ENCODE measurements at places on chromosomes 4 and X.

DNA sequence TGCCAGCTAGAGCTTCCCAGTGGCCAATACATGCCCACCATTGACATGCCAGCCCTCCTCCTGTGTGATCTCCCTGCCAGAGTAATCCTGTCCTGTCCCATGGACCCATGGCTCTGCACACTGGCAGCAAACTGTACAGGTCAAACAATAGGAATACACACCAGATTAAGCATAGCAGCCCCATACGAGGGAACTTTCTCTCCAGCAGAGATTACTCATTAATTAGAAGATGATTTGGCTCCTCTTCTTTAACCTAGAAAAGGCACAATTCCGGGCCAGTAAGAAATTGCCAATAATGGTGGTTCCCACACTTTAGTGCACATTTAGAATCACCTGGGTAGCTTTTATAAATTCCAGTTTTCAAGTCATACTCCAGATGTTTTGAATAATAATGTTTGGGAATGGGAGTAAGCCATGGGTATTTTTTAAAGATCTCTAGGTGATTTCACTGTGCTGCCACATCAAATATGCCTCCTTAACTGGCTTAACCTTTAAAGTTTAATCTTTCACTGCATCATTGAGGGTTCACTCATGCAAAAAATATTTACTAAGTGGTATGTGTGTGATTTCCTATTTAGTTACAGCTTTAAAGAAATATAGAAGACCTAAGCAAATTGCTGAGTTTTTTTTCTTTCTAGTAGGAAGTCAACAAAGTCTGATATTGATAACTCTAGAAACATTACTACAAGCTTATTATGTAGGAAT, 277.6 kb upstream of the NWD2 start:
- no peaks in the 10 kb centered on the region for H3K27me3 ChIP-seq
- H3K36me3 ChIP-seq: no peaks in the 10 kb centered on the region
- H3K4me1 ChIP-seq: no peaks in the 10 kb centered on the region
- DNase-seq: no peak

GRCh38 chrX:68203646-68204045, 229.6 kb downstream of the OPHN1 start:
- H3K27me3 ChIP-seq: peaks cover 6% of the 10 kb centered on the region
- H3K4me3 ChIP-seq: no peak overlapping the region
- no peak overlapping the region for H3K27ac ChIP-seq
- H3K36me3 ChIP-seq: no peaks in the 10 kb centered on the region
- H3K4me1 ChIP-seq: no peaks in the 10 kb centered on the region

DNA sequence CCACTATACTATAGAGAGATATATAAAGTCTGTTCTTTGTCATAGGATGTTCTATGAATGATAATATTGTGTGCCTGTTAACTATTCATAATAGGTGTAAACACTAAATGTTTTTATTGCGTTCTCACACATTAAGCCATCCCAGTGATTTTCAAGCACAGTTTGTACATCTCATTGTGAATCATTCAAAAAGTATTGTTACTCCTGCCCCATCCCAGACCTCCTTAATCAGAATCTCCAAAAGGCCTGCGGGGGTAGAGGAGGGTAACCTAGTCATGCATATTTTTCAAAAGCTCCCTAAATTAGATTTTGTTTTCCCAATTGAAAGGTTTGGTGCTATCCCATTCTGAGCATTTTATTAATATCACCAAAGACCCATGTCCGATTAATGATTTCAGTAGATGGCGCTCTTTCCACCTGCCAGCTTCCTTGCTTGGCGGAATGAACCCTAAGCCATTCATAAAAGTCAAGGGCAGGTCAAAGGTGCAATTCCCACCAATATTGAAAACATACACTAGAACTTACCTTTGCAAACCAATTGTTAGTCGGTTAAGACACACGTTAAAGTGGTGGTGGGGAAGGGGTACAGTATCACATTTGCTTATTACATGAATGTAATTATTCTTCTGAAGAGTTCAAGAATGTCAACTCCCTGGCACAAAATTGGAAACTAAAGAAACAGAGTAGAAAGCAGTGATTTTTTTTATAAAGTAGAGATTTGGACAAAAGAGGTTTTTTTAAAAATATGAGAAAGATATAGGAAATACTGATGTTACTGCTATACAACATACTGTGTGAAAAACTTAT, 5.8 kb upstream of the TET2 start:
- no peaks in the 10 kb centered on the region for H3K36me3 ChIP-seq
- H3K4me3 ChIP-seq: no peak overlapping the region
- H3K27me3 ChIP-seq: no peaks in the 10 kb centered on the region
- no peak for DNase-seq

DNA sequence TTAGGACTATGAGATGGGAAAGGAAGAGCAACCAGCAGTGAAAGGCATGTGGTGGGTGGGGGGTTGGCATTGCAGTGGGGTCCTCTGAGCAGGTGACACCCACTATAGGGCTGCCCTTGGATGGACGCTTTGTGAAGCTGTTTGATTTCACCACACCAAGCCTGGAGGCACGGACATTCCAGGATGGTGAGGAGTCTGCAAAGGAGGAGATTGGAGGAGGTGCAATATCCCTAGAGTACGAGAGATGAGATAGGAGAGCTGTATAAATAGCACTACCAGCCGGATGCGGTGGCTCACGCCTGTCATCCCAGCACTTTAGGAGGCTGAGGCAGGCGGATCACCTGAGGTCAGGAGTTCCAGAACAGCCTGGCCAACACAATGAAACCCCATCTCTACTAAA, 42.3 kb downstream of the SHOX start:
- H3K27ac ChIP-seq: no peak overlapping the region
- no peaks in the 10 kb centered on the region for H3K27me3 ChIP-seq
- DNase-seq: peak; percentile 44
- H3K4me3 ChIP-seq: no peak overlapping the region
- no peaks in the 10 kb centered on the region for H3K4me1 ChIP-seq
- no peaks in the 10 kb centered on the region for H3K36me3 ChIP-seq

- DNase-seq: no peak
- no peaks in the 10 kb centered on the region for H3K4me1 ChIP-seq
- no peak overlapping the region for H3K27ac ChIP-seq
- H3K27me3 ChIP-seq: no peaks in the 10 kb centered on the region
Observed at GRCh38 chr4:169583563-169583962, 28.8 kb downstream of the NEK1 start.

DNA sequence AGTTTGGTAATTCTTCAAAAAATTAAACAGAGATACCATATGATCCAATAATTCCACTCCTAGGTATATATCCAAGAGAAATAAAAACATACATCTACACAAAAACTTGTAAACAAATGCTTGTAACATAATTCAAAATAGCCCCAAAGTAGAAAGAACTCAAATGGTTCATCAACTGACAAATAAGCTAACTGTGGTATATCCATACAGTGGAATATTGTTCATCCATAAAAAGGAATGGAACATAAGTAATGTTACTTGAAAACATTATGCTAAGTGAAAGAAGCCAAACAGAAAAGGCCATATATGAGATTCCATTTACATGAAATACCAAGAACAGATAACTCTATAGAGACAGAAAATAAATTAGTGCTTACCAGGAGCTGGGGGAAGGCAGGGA, 13.4 kb downstream of the RBBP7 start:
- H3K4me1 ChIP-seq: no peaks in the 10 kb centered on the region
- no peak overlapping the region for H3K27ac ChIP-seq
- H3K36me3 ChIP-seq: peaks cover 47% of the 10 kb centered on the region

GRCh38 chr4:81756973-81757372, 285.3 kb upstream of the RASGEF1B start:
- no peaks in the 10 kb centered on the region for H3K27me3 ChIP-seq
- H3K27ac ChIP-seq: no peak overlapping the region
- DNase-seq: no peak
- H3K4me3 ChIP-seq: no peak overlapping the region
- H3K36me3 ChIP-seq: no peaks in the 10 kb centered on the region
- no peaks in the 10 kb centered on the region for H3K4me1 ChIP-seq

- H3K27me3 ChIP-seq: no peaks in the 10 kb centered on the region
- no peaks in the 10 kb centered on the region for H3K36me3 ChIP-seq
- DNase-seq: no peak
- no peak overlapping the region for H3K27ac ChIP-seq
- H3K4me3 ChIP-seq: no peak overlapping the region
Observed at GRCh38 chrX:100915562-100915961, 13.2 kb downstream of the XKRX start.

DNA sequence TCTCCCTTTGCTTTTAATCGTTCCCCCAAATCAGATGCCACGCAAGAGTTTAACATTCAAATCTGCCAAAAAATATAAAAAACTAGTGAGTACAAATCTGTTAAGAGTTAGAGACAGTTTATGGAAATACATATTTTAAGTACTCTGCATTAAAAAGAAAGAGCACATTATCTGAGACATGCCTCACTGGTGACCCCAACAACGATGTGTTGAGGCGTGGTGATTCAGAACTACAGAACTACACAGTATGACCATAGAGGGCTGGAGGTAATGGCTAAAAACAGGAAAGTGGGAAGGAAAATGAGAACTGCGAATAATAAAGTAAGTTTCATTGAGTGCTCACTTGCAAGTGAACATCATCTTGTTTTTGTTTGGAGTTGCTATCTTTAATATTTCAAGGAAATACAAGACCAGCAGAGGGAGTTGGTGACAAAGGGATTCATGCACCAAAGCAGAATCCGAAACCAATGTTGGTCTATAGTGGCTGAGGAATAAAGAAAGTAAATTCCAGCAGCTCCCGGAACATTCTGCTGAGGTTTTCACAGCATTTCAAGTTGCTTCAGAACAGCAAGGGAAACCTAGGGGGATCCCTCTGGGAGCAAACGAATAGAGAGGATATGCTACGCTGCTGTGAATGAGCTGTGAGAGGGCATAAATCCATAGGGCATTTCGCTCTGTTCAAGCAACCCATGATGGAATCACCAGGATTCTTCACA, 92.2 kb downstream of the DCHS2 start:
- peak overlapping the region; percentile 4 for H3K4me3 ChIP-seq
- no peak for DNase-seq
- no peaks in the 10 kb centered on the region for H3K4me1 ChIP-seq
- no peaks in the 10 kb centered on the region for H3K27me3 ChIP-seq
- no peaks in the 10 kb centered on the region for H3K36me3 ChIP-seq
- no peak overlapping the region for H3K27ac ChIP-seq

- no peak overlapping the region for H3K4me3 ChIP-seq
- no peak for DNase-seq
- H3K4me1 ChIP-seq: peaks cover 17% of the 10 kb centered on the region
- H3K36me3 ChIP-seq: no peaks in the 10 kb centered on the region
- peaks cover 45% of the 10 kb centered on the region for H3K27me3 ChIP-seq
- no peak overlapping the region for H3K27ac ChIP-seq
Observed at GRCh38 chrX:24396931-24397279, 36.5 kb downstream of the SUPT20HL1 start.

DNA sequence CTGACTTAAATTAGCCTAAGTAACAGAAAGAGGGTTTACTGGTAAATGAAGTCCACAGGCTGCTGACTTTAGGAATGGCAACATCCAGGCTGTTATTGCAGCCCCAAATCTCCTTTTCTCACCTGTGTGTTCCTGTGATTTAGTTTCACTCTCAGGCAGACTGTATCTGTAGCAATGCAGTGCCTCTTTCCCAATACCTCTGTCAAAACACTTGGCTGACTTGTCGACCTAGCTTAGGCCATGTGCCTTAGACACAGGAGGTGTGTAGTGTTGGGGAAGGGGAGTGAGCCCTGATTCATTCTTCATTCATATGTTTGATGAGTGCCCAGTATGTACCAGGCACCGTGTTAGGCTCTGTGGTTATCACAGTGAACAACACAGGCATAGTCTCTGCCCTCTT, 46.9 kb downstream of the JADE3 start:
- H3K27me3 ChIP-seq: peaks cover 7% of the 10 kb centered on the region
- no peaks in the 10 kb centered on the region for H3K36me3 ChIP-seq
- no peak overlapping the region for H3K4me3 ChIP-seq
- no peak overlapping the region for H3K27ac ChIP-seq
- no peaks in the 10 kb centered on the region for H3K4me1 ChIP-seq

GRCh38 chrX:19867411-19867732, 20.0 kb downstream of the SH3KBP1 start:
- H3K4me1 ChIP-seq: peaks cover 10% of the 10 kb centered on the region
- no peak for DNase-seq
- H3K36me3 ChIP-seq: no peaks in the 10 kb centered on the region
- H3K27ac ChIP-seq: peak overlapping the region; percentile 12
- H3K4me3 ChIP-seq: no peak overlapping the region
- no peaks in the 10 kb centered on the region for H3K27me3 ChIP-seq

DNA sequence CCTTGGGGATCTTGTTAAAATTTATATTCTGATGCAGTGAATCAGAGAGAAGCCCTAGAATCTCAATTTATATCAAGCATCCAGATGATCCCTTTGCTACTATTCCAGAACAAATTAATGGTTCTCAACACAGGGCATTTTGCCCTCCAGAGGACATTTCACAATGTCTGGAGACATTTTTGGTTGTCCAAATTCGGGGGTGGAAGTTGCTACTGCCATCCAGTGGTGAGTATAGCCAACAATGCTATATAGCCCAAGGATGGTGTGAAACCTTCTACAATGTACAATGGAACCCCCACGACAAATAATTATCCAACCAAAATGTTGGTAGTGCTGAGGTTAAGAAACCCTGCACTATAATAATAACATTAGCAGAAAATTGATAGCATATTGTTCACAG, 2440.0 kb downstream of the PCDH7 start:
- H3K4me1 ChIP-seq: no peaks in the 10 kb centered on the region
- H3K27ac ChIP-seq: no peak overlapping the region
- no peak overlapping the region for H3K4me3 ChIP-seq
- no peak for DNase-seq

- no peaks in the 10 kb centered on the region for H3K4me1 ChIP-seq
- no peaks in the 10 kb centered on the region for H3K36me3 ChIP-seq
- H3K27ac ChIP-seq: no peak overlapping the region
- H3K27me3 ChIP-seq: no peaks in the 10 kb centered on the region
Observed at GRCh38 chr4:147134536-147135210, 189.0 kb upstream of the TTC29 start.

DNA sequence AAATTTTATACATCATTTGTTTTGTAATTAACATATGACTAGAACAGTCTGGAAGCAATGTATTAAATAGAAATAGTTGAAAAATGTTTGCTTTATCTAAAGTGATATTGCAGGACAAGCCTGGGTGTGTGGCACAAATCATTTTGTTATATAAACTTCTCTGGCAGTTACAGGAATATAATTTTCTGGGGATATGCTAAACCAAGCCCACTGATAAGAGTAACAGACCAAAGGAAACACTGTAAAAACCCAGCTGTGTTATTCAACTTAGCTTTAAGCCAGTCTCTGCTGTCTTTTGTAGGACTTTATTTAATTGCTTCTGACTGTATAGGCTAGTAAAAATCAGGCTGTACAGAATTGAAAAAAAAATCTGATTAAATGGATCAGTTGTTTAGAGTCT, 156.2 kb downstream of the NR3C2 start:
- no peaks in the 10 kb centered on the region for H3K36me3 ChIP-seq
- H3K27ac ChIP-seq: no peak overlapping the region
- no peak for DNase-seq
- H3K27me3 ChIP-seq: no peaks in the 10 kb centered on the region

DNA sequence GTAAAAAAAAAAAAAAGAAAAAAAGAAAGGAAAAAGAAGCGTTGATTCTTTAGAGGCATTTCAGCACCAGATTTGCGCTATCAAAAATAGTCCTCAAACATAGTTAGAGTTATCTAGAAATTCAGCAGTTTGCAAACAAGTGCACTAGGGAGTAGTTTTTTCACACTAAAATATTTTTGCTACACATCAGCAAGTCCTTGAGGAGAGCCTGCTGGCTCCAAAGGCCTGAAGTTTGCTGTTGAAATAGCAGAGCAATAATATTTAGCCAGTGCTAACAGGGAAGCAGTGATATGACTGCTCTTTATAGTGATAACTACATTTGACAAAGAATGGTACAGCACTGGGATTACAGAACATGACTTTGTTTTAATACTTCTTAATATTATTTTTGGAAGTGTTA, 472.2 kb downstream of the PCDH7 start:
- H3K4me1 ChIP-seq: no peaks in the 10 kb centered on the region
- no peak overlapping the region for H3K4me3 ChIP-seq
- DNase-seq: no peak
- no peak overlapping the region for H3K27ac ChIP-seq
